ENCODE measurements at places on chromosomes 12 and 14.

DNA sequence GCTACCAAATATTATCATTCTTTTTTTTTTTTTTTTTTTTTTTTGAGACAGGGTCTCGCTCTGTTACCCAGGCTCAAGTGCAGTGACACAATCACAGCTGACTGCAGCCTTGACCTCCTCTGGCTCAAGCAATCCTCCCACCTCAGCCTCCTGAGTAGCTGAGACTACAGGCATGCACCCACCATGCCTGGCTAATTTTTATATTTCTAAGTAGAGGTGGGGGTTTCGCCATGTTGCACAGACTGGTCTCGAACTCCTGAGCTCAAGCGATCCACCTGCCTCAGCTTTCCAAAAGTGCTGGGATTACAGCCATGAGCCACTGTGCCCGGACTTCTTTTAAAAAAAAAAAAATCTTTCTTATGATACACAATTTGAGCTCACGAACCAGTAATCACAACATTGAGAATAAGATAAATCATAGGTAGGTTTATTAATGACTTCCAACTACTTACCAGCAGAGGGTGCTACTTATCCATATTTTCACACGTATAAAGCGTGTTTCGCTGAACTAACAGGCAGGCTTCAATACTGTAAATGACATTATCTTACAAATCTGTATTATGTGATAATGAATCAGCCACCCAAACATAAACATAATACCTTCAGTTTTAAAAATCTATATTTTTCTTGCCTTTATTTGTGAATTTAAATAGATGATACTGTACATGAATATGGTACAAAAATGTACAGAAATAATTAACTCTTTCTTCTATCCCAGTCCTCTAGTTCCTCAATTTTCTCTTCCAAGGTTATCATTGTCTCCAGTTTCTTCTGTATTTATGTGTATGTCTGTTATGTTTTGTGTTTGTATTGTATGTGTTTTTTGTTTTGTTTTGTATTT, 42.5 kb upstream of the BCAT1 start:
- DNase-seq, result peak; percentile 11

- DNase-seq, result no peak
These were observed 19.8 kb downstream of the RPGRIP1 start for GRCh38 chr14:21299562-21300130.

- no peak for DNase-seq
These were observed 73.2 kb downstream of the ANO4 start for GRCh38 chr12:100867639-100868393.

GRCh38 chr14:91205459-91205858, 39.0 kb downstream of the GPR68 start:
- no peak for DNase-seq

DNA sequence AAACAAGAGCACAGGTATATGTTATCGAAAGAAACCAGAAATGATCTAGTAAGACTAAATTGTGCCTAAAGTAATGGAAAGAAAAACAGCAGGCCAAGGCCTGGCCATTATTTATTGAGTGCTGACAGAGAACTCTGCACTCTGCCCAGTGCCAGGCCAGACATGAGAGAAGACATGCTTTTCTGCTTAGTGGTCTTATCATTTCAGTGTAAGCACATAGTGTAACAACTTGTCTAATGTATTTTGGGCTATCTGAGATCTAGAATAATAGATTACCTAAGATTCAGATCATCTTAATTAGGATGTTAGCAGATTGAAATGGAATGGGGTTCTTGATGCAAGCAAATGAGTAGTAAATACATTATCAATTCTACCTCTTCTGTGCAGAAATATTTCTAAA, 278.3 kb downstream of the AKAP6 start:
- DNase-seq, result no peak

DNA sequence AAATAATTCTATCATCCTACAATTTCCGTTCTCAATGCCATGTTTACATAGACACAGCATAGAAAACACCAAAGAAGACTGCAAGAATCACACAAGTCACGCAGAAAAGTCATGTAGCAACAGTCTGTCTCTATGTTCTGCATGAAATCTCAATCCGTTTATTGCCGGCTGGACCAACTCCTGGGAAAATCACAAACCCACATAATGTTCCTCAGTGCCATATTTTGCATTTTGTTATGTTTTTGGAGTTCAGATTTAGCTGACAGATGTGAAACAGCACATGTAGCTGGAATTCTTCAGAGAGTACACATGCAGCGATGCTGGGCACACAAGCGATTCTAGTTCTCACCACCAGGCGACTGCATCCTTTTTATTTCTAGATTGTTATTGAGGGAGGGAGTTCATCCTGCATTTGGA, 193.1 kb downstream of the APAF1 start:
- DNase-seq, result no peak

GRCh38 chr14:60862283-60862682, 118.6 kb downstream of the TRMT5 start:
- peak; percentile 84 for DNase-seq

- DNase-seq, result no peak
These were observed 10.7 kb downstream of the VDR start for GRCh38 chr12:47894068-47894467.

DNA sequence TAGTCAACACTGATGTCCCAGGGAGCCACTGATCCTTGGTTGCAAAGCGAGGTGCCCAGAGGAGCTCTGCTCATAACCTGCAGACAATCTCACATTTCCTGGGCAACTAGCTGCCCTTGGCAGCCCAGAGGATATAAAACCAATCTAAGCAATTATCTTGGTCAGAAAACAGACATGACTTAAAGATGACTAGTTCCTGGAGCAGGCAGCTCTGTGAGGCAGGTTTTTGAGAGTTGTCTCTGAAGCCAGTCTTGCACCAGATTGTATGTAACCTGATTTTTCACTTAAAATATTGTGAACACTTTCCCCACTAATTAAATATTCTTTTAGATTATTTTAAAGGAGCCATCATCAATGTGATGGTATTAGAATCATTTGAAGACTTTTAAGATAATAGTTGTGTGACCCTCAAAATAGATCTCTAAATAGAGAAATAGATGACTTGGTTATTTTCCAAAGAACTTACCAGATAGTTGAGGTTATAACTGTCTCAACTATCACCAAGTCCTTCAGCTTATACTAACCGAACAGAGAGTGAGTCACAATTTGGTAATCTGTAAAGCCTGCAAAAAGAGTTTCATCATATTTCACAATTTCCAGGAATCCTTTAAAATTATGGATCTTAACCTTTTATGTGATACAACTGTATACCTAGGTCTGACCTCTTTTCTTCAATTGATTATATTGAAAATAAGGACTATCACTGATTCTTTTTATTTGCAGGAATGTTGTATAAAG, 75.9 kb downstream of the LIN7A start:
- no peak for DNase-seq

DNA sequence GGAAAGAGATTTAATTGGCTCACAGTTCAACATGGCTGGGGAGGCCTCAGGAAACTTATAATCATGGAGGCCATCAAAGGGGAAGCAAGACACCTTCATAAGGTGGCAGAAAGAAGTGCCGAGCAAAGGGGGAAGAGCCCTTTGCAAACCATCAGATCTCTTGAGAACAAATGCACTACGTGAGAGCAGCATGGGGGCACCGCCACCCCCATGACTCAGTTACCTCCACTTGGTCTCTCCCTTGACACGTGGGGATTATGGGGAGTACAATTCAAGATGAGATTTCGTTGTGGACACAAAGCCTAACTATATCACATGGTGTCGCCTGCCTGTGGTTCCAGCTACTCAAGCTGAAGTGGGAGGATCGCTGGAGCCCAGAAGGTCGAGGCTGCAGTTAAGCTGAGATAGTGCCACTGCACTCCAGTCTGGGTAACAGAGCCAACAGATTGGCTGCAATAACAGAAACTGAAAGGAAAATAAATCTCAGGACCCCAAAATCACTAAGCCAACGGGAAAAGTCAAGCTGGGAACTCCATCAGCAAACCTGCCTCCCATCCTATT, 10.0 kb upstream of the CDCA4 start:
- DNase-seq, result no peak

GRCh38 chr14:31261859-31262731, 54.5 kb upstream of the HECTD1 start:
- no peak for DNase-seq

DNA sequence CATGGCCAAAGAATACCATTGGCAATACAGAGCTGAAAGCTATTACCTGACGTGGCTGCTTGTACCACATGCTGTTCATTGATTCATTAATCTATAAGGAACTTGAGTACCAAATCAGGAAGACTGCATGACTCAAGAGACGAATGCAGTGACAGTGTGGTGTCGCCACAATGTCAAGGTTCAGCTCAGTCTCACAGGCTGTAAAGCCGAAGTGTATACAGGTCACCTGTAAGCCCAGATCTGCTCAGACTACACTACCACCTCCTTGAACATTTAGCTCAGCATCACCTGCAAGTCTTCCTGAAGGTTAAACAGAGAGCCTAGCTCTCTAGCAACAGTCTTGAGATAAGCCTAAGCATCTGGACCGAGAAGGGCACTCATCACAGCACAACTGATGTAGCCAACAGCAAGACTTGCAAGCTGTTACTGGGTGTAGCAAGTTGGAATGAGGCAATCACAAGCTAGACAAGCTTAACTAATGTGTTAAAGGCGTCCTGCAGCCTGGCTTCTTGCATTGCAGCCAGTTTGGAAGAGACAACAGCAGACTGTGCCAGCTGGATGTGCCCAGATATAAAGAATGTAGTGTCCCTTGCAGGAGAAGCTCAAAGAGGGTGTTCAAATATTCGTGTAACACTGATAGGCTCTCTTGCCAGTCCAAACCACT, 21.0 kb downstream of the TMTC1 start:
- no peak for DNase-seq

DNA sequence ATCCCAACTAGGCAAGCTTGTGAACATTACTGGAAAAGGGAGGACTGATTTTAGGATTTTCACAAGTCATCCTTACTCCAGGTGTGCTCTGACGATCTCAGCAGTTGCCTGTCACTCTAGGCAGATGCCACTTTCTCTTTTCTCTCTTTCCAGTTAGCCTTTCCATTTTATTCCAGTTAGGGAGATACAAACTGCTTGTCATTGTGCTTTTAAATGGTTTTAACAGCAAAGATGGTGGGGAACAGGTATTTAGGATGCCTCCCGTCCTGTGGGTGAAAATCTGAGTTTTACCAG, 1.2 kb downstream of the PA2G4 start:
- DNase-seq, result no peak

DNA sequence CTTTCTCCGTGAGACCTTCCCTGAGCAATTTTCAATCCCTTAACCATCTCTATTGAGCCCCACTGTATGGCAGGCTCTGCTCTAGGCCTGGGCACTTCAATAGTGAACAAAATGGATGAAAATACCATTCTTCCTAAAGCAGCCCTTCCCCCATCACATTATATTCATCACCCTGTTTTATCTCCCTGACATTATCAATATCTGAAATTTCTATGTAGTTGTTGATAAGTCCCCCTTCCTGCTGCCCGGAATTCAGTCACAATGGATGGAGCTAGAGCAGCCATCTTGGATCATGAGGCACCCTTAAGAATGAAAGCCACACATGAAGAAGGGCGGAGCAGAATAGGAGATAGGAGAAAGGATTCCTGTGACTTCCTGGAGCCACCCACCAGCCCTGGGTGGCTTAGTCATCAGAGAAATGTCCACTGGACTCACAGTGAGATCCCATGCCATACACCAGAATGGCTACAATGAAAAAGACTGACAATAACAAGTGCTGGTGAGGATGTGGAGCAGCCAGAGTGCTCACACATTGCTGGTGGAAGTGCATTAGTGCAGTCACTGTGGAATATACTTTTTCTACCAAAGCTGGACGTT, 33.9 kb downstream of the SCARB1 start:
- no peak for DNase-seq

DNA sequence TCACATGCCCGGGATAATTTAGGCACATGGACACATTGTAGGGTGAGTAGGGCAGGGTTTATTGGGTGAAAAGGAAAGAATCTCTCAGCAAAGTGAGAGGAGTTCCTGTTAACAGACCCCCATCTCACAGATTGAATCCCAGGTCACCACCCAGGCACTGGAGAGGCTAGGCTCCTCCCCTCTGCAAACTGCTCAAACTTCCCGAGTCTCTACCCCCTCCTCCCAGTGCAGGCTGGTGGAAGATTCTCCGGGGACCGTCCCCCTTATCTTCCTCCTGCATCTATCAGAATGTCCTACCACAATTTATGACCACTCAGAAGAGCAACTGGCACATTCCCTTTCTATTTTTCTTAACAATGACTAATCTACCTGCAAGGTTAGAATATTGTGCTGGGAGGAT, 126.0 kb downstream of the NTF3 start:
- no peak for DNase-seq

DNA sequence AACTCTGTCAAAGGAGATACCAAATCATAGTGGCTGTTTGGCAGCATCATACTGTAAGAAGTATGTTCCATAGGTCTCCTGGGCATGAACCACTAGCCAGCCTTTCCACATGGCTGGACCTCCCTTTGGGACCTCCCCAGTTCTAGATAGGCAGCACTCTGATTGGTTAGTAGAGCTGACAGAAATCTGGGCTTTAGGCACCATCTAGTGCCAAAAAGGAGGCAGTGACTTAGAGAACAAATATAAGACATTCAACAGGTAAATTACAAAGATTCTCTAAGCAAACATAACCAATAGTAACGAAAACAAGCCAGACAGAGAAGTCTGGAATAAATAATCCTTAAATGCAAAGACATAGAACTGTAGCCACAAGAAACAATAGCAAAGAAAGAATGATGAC, 148.0 kb upstream of the PDE3A start:
- DNase-seq, result no peak

DNA sequence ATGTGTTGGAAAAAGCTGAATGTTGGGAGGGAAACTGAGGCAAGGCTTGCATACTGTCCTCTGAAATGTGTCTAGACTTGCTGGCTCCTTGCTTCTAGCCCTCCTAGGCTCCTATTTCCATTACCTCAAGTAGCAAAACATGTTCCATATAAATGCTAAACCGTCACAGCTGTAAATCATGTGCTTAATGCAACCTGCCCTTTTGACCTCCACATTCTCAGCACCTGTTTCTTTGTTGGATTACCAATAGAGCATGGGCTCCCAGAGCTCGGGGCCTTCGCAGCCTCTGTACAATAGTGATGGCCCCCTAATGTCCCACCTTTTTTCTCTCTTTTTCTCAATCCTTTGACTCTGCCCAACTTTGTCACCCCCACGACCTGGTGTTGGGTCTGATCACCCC, 23.3 kb downstream of the RERGL start:
- DNase-seq, result no peak

DNA sequence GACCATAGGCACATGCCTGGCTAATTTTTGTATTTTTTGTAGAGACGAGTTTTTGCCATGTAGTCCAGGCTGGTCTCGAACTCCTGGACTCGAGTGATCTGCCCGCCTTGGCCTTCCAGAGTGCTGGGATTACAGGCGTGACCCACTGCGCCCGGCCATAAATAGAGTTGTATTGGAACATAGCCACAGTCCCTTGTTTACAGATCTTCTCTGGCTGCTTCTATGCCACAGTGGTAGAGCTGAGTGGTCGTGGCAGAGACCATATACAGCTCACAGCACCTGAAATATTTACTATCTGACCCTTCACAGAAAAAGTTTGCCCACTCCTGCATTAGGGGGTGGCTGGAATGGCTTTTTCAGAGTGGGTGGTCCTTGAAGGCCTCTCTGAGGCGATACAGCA, 28.0 kb upstream of the TSPAN9 start:
- DNase-seq, result no peak

Measured in urinary bladder (tissue), 4 donors.